ENCODE measurements at places on chromosomes 3 and 15.

- no peak for DNase-seq
Measured at GRCh38 chr3:31735667-31736066, 202.9 kb downstream of the STT3B start.

DNA sequence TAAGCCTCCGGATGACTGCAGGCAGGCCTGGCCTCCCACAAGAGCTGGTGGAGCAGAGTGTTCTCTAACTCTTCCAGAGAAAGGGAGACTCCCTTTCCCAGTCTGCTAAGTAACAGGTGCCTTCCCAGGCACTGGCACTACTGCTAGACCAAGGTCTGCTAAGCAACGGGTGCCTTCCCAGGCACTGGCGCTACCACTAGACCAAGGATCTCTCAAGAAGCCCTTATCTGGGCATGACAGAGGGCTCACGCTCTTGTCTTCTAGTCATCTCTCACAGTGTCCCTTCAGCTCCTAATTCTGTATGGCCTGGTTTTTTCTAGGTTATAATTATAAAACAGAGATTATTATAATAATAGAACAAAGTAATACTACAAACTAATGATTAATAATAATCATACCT is 27.8 kb downstream of the MYL3 start:
- no peak for DNase-seq

DNA sequence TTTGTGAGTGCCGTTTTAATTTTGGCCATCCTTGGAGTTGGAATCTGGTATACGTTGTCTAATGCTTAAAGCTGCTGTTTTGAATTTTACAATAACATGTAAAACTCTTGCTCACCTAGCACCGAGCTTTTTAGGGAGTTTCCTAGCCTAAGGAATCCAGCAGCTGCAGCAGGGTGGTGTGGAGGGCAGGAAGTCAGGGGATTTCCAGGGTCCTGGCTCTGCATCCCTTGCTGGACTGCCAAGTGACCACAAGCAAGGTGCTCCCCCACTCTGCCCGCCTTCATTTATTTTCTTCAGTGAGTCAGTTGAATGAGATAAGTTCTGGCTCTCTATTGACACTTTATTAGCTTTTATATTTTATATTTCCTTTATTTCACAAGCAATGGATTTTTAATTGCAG is 113.7 kb downstream of the ATG7 start:
- DNase-seq, result no peak

DNA sequence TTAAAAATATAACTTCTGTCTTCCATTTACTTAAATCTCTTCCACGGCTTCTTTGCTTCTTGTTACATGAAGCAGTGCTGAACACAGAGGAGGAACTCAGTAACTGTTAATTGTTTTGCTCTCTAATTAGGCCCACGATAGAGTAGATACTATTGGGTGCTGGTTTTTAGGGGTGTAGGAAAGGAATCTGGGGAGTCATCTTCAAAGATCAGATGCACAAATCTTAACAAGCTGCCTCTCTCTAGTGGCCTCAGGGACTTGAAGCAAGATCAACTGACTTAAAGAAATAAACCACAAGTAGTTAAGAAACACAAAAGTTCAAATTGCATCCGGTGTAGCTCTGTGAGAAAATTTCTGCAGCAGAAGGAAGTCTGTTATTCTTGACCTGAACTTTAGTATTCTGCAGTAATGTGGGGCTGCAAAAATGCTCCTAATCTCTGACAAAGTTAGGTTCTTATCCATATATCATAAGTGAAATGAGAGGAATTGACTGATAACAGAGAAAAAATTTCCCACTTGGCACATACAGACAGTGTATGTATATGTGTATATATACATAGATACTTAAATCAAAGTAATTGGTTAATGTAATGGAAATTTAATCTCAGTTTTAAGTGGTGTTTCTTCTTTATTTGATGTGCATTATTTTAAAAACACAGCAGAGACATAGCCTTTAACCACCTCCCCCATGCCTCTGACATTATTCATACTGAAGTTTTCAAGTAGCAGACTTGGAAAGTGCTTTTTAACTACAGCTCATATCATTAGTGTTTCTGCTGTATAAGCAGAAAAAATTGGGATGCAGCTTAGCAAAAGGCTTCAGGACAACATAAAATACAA is 51.8 kb downstream of the CHST2 start:
- DNase-seq, result no peak

- no peak for DNase-seq
Measured at GRCh38 chr3:64445109-64445943, 220.1 kb upstream of the PRICKLE2 start.

GRCh38 chr3:29324180-29324651 is 43.3 kb downstream of the RBMS3 start:
- DNase-seq, result no peak

GRCh38 chr3:61805510-61806080 is 244.2 kb downstream of the PTPRG start:
- DNase-seq, result no peak

GRCh38 chr15:82539691-82540054 is 584 bp downstream of the RPS17 start:
- DNase-seq, result no peak

GRCh38 chr3:43693594-43693993 is 2.9 kb downstream of the ABHD5 start:
- no peak for DNase-seq

DNA sequence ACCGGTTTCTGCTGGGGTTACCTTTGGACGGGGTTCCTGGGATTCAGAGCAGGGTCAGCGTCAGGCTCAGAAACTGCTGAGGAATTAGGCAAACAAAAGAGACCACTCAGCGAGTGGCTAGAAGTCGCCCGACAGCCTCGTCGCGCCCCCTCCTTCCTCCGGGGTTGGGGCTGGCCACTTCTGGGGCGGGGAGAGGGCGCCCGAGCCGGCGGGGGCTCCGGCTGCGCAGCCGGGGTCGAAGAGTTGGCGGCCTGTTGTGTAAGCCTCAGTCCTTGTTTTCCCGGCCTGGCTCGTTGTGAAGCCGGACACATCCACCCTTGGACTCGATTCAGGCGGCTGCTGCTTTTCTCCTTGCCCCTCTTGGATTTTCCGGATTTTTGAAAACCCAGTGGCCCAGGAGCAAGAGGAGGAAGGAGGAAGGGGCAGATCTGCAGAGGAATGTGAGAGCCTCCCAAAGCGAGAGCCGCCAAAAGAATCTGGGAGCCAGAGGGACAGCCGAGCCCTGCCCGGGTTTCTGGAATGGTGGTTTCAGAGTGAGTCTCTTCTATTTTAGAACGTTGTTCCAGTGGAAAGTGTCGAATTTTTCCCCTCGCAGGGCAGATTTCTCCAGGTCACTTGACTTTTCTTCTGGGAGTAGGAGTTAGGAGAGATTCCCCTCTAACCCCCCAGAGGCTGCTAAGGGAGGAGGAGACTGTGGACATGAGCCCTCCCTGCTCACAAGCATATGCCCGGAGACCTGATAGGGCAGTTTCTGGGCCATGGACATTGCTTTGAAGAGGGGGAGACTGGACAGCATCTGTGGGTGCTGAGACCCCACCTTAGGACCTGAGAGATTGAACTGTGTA is 666 bp downstream of the SNX33 start:
- no peak for DNase-seq

DNA sequence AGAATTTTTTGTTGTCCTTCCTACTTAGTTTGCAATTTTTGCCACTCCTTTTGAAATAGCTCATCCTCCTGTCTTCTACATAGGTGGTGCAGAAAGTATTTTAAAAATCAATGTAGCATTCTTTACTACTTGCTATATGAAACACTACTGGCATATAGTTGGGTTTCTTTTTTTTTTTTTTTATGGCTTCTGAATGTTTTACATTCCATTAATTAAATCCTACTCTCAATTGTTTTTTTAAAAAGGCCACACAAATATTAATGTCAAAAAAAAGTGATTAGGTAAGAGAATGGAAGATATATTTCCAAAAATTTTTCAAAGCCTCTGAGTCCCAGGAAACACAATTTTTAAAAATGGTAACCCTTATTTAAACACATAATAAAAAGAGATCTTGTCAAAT is 262.6 kb downstream of the MAGI1 start:
- no peak for DNase-seq

DNA sequence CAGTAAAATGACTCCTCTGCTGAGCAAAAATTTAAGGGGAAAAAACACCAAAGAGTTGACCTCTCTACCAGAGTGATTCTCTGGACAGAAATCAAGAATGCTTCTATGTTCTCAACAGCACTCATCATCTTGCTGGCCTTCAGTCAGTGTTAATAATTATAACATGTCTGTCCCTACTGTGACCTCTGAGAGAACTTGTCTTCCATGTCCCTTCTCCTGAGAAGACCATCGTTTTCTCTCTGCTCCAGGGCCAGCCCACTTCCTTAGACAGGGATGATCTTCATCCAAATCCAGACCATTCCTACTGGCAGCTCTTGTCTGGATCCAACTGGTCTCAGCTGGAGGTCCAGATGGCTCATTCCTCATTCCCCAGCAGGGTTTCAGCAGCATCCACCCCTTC is 139.0 kb upstream of the NECTIN3 start:
- DNase-seq, result no peak

DNA sequence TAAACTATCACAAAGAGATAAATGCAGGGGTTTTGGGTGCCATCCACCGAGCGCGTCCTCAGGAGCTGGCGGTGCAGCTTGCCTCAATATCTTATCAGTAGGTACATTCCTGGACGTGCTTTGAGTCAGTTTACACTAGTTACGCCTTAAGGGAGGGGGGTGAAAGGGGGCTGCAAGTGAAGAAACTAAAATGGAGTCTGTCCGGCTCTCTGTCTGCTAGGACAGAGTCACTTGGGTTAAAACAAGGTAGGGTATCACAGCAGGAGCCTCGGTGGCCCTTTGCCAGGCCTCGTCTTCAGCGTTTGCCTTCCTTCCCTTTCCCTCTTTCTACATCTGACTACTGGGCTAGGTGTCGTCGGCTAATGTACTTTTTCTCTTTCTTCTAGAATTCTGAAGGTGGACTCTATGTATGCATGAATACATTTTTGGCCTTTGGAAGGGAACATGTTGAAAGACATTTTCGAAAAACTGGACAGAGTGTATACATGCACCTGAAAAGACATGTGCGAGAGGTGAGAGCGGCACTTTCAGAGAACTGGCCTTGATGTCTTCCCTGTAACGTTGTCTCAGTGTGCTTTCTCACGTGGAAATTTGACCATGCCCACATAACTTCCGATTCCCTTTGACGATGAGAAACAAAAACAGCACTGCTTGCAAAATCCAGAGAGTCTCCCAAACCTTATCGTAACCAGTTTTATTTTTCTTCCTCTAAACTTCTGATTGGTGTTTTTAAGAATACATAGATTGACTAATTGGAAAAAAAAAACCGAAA is 28.8 kb downstream of the USP13 start:
- DNase-seq, result no peak

DNA sequence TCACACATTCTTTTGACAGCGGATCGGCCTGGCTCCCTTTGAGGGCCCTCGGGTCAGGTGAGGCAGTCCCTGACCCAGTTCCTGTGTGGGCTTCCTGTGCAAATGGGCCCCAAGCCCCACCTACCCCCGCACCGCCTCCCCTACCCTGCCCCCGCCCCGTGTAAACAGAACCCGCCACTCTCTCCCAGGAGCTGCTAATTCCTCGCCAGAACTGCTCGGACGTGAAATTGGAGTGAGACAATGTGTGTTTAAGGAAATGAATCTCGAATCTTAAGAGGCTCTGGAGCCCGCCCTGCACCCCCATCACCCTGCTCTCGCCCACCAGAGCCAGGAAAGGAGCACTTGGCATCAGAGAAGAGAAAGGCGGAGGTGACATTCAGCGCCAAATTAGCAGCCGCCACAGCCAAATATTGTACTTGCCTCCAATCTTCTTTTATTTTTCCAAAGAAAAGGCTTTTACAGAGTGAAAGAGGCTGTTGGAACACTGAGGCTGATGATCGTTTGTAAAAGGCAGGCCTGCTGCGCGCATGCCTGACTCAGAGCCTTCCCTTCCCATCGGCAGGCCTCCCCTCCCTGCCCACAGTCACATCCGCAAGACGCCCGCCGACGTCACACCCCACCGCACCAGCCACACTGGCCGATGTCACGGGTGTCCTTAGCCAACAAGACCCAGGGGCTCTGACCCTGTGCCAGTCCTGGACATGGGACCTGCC is 53.1 kb downstream of the CACNA2D2 start:
- peak; percentile 48 for DNase-seq

DNA sequence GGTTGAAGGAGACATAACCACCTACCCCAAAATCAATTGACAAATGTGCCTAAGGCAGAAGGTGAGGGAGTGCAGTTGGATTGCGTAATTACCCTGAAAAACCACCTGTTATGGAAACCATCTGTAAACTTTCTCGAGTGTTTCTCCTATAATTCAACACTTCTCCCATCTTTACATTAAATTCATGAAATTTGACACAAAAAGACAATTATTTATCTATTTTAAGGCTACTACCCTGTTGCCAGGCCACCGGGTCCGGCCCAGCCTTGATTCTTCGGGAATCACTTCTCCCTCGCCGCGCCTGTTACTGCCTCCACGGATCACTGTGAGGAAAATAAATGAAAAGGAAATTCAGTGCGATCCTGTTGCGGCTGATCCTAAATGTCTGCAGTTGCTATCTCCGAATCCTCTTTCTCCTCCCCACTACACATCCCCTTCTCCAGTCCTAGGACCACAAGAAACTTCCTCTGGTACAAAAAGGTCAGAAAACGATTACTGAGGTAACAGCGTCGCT is 646 bp downstream of the IQCB1 start:
- DNase-seq, result no peak

All from activated T-cell treated with anti-CD3 and anti-CD28 coated beads for 4 hours (primary cell).